HepG2 (cell line): ENCODE measurements at places on chromosomes 11 and 22. TPM values are rescaled to one million over a fixed set of nuclear protein-coding genes. Genes with fewer than 3 reads are reported as not detected.

GRCh38 chr22:41474872-41475451, 6.0 kb downstream of the ACO2 start:
- peak; percentile 18 for DNase-seq

- DNase-seq: no peak
These were observed 12.1 kb downstream of the YPEL4 start for GRCh38 chr11:57637626-57638004.

GRCh38 chr11:2419638-2420501, 19.3 kb downstream of the TSSC4 start:
- peak; percentile 66 for DNase-seq

DNA sequence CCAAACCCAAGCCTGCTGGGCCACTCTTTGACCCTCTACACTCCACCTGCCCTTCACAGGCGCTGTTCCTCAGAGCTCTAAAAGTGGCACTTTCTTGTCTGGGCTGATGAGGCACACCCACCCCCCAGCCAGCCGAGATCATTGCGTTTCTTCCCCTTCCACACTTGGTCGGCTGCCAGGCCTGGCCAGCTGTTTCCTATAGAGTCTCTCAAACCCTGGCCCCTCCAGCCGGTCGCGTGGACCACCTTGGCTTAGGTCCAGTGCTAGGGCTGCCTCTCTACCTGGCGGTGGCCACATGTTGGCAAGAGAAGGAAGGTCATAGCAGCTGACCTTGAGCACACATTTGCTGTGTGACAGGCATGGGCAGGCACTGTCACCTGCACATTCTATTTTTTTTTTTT, 60.6 kb downstream of the PPP6R2 start:
- no peak for DNase-seq

DNA sequence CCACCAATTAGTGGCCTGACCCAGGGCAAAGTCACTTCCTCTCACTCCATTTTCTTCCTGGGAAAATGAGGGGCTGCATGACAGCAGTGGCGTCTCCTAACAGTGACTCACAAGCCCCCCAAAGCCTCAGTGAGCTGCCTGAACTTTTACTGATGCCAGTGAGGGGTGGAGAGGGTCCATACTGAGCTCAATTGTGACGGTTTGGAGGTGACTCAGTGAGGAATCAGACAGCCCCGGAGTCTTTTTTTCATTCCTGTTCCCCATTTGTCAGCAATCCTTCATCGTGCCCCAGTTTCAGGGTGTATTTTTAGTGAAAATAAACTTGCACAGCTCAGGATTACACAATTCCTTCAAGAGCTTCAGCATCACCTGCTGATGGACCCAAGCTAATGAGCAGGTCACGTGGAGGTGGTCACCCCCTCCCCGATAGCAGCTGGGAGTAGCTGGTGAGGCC, 30.1 kb upstream of the RASD2 start:
- DNase-seq: no peak

GRCh38 chr11:92589512-92589911, 364.9 kb downstream of the FAT3 start:
- DNase-seq: no peak

GRCh38 chr11:119012629-119013170, 5.4 kb downstream of the RPS25 start:
- DNase-seq: no peak

- no peak for DNase-seq
These were observed 393 bp downstream of the ST13 start for GRCh38 chr22:40855979-40856512.

DNA sequence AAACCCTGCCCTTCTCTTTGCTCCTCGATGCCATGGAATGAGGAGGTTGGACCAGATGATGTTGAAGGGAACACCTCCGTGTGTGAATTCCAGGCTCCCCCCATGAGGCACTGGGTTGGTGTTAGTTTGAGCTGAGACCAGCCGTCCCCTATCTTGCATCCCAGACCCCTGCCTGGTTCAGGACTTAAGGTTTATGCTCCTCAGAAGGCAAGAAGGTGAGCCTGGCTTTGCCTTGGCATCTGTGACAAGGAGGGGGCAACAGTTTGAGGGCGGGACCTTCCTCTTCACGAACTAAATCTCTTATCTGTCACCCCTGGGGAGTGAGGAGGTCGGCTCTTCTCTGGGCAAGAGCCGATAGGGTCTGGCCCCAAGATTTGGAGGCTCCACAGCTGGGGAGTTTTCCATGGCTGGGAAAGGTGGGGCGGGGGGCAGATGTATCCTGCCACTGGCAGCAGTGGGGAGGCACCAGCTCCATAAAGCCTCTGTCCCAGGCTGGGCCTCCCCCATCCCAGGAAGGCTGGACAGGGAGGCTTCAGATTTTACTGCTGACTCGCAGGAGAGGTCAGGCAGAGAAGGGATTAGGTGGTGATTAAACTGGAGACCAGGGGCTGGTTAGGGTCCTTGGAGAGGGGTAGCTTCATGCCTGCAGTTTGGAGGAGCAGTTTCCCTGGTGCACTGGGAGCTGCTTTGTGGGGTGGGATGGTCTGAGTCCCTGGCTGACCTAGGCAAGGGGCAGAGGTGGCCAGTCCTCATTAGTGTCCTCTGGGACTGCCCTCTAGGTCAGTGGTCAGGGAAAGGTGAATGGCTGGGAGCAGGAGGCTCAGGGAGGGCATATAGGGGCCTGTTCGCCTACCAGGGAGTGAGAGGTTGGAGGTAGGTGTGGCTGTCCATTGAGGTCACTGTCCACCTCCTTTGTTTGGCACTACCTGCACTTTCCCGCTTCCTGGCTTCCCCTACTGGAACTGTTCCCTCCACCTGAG, 1.1 kb downstream of the SEC14L2 start:
- DNase-seq: no peak

DNA sequence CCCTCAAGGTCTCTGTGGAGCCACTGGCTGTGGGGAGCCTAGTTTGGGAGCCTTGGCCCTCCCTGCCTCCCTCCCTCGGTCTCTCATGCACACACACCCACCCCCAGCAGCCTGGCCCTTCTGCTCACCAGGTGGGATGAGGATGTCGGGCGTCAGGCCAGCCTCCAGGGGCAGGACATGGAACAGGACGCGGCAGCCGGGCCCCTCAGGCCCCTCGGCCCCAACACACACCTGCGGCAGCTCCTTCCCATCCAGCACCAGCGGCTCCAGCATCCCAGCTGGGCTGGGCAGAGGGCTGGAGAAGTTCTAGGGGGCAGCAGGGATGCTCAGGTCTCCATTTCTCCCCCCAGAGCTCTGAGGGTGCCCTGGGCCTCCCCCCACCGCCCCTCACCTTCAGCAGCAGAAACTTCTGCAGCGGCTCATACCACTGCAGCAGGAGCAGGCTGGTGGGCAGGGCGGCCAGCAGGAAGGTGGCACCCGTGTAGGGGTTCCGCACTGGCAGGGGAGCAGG, 11.2 kb downstream of the MAP4K2 start:
- no peak for DNase-seq

DNA sequence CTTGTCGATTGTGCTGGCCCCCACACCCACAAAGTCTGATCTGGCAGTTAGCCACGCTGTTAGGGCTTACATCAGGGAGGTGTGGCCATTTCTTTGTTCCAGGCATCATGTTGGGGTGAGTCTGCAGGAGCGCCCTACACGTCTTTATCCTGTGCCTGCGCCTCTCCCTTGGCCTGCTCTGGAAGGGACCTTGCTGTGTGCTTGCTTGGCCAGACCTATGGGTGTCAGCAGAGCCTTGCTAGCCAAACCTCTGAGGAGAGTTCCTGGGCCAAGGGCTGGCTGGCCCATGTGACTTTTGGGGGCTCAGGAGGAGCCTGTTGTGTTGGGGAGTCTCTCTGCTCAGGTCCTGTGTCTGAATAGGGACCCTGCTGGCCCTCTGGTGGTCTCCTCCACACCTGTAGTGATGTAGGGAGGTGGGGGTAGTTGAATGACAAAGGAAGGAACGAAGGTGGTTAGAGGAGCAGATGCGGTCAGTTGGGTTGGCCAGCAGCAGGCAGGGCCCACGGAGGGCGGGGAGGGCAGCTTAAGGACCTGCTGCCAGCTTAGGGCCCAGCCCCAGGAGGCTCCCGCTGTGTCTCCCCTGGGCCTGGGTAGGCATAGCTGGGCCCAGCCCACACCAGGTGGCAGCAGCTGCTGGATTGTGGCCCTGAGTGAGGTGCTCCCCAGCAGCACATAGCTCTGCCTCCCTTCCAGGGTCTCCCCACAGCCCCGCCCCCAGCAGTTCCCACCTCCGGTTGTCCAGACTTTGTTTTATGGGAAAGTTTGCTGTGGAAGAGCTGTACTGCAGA, 7.9 kb downstream of the PPIL2 start:
- DNase-seq: no peak

DNA sequence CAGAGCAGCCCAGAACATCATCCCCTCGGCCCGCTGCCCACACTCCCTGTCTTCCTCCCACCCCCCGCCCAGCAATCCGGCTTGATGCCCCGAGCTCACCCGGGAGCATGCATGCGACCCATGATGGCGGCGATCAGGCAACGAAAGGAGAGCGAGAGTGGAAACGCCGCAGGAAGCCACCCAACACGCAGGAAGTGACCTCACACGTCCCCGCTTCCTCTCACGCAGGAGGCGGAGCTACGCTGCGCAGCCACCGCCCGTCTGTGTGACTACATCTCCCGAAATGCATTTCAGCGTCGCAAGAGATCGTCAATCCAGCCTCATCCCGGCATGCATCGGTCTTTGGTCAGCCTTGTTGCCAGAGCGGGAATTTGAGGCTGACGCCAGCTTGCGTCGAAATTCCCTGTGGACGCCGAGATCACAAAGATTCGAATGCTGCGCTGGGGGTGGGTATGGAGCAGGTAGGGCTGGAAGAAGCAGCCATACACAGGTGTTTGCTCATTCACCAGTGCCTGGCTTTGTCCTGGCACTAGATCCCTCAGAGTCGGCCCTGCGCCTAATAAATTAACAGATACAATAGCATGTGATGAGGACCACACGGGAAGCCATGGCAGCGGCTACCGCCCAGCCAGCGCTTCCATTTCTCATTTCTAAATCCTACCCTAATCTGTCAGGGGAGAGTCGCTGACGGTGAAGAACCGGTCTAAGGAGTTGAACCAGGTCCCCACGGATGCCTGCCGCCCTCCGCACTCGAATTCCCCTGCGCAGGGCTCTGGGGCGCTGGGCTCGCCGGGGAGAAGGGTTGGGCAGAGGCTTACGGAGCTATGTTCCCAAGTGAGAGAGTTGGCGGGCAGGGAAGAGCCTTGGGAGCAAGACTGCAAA, at the start of gene RPS13:
RPS13 (minus strand) TSS at position 148 of the 882 bp plus-strand sequence; CDS start at position 122, 26 bp downstream.
- peak; percentile 97 for DNase-seq

DNA sequence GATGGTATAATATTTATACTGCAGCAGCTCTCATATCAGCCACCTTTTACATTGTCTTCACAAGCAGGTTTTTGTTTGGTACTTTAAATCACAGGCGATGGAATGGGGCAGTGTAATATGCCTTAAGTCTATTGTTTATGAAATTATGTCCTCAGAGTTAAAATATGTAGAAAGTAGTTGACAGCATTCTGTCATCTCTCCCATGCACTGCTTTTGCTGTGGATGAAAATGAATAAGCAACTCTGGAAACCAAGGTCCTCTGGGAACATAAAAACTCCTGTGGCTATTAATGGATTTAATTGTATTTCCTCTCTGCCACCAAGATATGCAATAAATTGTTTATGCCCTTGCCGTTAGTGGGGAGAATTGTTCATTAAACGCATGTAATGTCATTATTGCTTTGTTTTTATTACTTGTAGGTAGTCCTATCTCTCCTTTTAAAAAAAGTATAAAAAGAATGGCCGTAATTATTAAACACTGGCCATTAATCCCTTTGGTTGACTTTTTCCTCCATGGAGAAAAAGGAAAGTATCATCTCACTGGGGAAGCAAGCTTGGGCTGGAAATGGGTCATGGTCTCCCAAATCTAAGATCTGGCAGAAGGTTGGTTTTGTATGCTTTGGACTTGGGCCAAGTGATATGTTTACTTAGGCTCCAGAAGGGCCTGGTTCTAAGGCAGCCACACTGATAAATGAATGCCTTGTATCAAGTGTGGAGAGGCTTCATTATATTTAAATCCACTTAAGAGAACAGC, 13.1 kb downstream of the PACS1 start:
- peak; percentile 48 for DNase-seq

DNA sequence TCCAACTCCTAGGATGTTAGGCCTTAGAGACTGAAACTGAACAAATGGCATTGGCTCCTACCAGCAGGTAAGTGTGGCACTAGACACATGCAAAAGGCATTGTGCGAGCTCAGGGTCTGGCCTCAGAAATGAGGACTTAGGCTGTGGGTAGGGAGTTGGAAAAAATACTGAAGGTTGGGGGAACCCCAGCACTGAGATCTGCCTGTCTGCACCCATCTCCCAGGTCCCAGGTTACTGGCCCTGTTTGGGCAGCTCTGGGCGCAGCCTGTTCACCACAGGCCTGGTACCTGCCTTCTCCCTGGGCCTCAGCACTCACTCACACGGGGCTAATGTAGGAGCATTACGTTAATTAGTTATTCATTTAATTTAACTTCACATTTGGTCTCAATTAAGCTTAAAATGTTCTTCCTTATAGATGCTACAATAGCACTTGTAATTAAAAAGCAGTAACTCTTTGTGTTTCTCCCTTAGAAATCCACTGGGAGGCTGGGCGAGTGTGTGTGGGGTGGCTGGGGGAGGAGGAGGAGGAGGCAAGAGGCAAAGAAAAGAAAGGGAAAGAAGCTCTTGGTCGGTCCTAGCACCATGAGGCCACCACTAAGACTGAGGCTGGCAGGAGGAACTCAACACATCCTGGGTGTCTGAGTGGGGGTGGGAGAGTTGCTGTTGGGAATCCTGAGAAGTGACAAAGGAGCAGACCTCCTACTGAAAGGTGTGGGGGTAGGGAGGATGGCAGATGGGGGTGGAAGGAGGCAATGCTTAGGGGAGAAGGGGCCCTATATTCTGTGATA, 19.4 kb downstream of the TMEM218 start:
- DNase-seq: no peak

DNA sequence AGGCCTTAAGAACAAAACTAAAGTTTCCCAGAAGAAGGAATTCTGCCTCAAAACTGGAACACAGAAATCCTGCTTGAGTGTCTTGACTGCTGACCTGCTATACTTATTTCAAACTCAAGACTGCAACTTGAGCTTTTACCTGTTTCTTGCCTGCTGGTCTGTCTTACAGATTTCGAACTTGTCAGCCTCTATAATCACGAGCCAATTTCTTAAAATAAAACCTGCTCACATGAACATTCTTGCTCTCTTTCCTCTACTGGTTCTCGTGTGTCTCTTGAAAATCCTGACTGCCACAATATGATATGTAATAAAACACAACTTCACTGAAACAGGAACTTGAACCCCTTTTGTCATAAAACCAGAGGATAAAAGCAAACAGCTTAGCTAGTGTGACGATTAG, 13.9 kb downstream of the PATL1 start:
- DNase-seq: no peak

GRCh38 chr22:21919526-21920307, 32.9 kb downstream of the PPM1F start:
- no peak for DNase-seq

DNA sequence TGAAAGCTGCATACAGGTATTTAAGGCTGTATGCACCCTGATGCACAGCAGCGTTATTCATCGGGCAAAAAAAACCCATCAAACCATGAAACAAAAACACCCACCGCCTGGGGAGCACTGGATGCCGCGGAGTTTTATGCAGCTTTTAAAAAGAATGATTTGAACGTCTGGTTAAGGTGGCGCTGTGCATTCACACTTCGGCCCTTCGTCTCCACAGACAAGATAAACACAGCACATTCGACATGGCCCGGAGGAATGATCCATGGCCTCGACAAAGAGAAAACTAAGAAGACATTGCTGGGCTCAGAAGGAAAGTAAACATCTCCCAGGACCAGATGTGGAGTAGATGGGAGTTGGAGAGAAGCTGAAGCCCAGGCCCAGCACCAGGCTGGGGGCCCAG, 40.8 kb upstream of the GAL start:
- no peak for DNase-seq

PRR5L gene
- 0.16 TPM in 1 of 2 replicates, not detected in the other for polyA plus RNA-seq

RAB38 gene
- polyA plus RNA-seq: 0.22 and 0.30 TPM in 2 replicates

YPEL1 gene
- polyA plus RNA-seq: 1.9 and 2.5 TPM in 2 replicates

HTR3A gene
- polyA plus RNA-seq: not detected in 2 replicates

RTN4RL2 gene
- 4.3 and 8.4 TPM in 2 replicates for polyA plus RNA-seq

RANGAP1 gene
- polyA plus RNA-seq: 51.8 and 53.8 TPM in 2 replicates

OSM gene
- polyA plus RNA-seq: 0.07 TPM in 1 of 2 replicates, not detected in the other
